ENCODE measurements at places on chromosomes 6 and 20. TPM values are rescaled to one million over a fixed set of nuclear protein-coding genes. Genes with fewer than 3 reads are reported as not detected.
A peak's percentile ranks its signal among the peaks of the same experiment; 100 is the strongest.

The ECHDC1 gene
- total RNA-seq, result 31.1 TPM

DNA sequence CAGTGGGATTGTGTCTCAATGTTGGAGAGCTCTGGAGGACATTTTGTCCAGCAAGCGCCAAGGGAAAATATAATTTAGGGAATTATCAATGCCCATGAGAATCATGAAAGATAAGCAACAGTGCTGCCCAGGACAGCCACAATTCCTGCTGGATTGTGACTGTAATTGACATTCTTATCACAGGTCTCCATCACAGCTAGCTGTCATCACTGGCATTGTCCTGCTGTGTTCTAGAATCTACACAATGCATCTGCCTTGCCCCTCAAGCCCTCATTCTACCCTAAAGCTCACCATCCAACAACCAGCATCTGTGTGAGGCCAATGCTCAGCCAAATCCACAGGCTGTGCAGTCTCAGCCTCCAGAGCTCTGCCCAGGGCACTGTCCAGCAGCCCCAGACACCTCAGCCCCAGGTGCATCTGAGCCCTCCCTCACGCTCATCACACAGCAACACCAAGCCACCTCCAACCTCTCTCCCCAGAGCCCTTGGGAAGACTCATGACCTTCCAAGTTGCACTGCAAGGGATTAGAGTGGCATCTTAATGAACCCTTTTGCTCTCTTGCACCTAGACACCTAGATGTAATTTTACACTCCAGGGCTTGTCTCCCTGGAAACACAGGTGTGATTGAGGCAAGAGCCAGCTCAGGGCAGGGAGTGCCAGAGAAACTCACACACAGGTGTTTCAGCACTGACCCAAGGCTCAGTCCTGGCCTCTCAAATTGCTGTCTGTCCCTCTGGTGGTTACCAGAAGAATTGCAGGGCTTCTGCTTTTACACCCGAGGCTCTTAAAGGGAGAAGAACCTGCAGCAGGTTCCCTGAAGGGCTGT lies 85.2 kb upstream of the PHACTR3 start:
- DNase-seq, result peak; percentile 47

- DNase-seq, result no peak
These were observed 266.6 kb upstream of the BTBD3 start for GRCh38 chr20:11651138-11651537.

The SAMD10 gene
- total RNA-seq, result 17.2 TPM

The SPAG4 gene
- 1.7 TPM for total RNA-seq

The ELOVL4 gene
- 0.79 TPM for total RNA-seq

Data from activated CD4-positive, alpha-beta T cell treated with anti-CD3 and anti-CD28 coated beads, Interleukin-2, amount 10 ng/mL, durations not matched to agents 7 days and 5 days (primary cell).